Progenitor cell of endocrine pancreas (in vitro differentiated cells): ENCODE measurements at places on chromosomes 1 and 21. TPM values are rescaled to one million over a fixed set of nuclear protein-coding genes. Genes with fewer than 3 reads are reported as not detected.

Gene TEKT2
- 17.8 and 20.2 TPM in 2 replicates for total RNA-seq

Gene TCHH
- not detected in 2 replicates for total RNA-seq

DNA sequence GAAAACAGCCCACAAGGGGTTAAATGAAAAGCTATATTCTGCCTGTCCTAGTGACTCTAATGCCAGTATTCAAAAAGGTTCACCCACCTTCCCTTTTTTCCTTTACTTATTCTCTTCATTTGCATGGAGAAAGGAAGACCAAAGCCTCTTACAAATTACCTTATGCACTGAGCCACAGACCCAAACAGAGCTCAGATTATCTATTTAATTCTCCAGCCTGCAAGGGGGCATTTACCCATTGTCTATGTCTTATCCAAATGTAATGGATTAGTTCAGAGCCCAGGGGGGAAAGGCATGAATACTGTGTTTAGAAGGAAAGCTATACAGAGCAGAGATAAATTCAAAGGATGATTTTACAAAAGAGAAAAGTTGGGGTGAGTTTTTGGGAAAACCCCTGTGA lies 388.5 kb downstream of the OMA1 start:
- DNase-seq, result no peak

DNA sequence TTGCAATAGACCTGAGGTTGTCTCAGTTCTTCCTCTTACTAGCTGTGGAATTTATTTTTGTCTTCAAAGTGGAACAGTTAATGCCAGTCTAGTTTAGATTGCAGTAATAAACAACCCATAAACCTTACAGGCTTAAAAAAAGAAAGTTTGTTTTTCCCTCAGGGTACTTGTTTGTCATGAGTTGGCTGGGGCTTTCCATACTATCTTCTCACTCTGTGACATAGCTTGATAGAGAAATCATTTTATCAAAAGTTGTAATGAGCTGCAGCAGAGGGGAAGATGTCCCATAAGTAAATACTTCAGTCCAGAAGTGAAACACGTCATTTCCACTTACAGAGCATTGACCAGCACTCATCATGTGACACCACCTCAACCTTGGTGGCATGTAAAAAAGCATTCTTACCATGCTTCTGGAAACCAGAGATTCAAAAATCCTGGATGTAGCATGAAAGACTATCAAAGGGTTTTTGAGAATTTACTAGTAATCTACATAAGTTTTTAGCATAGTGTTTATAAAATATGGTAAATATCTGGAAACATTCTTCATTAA lies 62.8 kb upstream of the COL11A1 start:
- DNase-seq, result no peak

DNA sequence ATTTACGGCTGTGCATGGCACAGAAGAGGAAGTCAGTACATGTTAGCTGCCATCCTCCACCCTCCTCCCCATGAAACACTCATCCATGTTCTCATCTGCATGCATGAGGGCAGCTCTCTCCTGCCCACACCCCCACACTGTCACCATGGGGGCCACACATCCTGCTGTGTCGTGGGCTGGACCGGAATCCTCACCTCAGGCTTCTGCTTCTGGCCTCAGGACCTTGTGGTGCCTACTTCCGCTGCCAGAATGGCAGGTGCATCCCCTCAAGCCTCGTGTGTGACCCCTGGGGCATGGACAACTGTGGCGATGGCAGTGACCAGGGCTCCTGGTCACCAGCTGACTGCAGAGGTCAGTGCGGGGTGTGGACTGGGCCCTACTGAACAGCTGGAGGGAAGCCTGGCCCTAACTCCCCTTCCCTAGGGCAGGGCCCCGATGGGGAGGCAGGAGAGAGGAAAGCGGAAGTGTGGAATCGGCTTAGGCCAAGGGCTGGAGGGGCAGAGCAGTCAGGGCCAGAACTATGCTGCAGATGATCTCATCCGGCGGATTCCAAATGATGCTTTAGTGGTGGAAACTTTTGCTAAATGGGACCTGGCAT lies 3.8 kb downstream of the LDLRAD2 start:
- DNase-seq, result no peak

GRCh38 chr21:45644041-45644906 lies 749 bp downstream of the PCBP3 start:
- DNase-seq, result no peak

DNA sequence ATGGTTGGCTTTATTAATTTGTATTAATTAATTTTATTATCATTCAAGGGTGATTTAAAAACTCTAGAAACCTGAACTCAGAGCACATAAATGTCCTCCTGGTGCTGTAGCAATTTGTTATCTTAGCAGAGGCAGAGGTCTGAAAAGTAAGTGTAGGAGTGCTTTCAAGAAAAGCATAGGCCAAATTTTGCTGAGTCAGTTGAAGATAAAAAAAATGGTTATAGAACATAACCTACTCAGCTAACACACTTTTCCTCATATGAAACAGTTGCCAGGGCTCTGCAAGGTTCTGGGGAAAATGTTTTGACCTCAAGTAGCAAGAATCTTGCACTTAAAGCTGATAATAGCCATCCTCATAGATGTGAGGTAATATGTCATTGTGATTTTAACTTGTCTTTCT lies 53.5 kb upstream of the CHODL start:
- DNase-seq, result no peak
